ENCODE measurements at places on chromosomes 3 and 15.

GRCh38 chr3:72830452-72831223 lies 17.6 kb downstream of the SHQ1 start:
- DNase-seq, result no peak

- no peak for DNase-seq
Observed at GRCh38 chr15:94263341-94264273, 32.2 kb downstream of the MCTP2 start.

DNA sequence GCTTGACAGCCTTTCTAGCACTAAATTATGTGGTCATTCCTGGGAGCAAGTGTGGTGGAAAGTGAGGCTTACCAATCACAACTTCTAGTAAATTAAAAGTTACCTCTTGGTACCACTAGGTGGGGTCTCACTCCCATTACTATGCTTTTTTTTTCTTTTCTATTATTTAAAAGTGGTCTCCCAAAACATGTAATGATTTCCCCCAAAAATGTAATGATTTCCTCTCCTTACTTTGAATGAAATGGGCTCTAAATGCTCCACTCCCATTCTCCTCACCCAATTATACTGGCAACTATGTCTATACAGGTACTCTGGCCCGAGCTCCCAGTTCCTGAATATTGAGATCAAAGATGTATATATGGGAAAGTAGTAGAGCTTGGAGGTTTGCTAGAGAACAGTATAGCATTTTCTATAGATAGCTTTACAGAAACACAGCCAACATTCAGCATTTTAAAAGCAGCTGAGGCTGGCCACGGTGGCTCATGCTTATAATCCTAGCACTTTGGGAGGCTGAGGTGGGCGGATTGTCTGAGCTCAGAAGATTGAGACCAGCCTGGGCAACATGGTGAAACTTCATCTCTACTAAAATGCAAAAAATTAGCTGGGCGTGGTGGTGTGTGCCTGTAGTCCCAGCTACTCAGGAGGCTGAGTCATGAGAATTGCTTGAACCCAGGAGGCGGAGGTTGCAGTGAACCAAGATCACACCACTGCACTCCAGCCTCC lies 70.9 kb downstream of the DCUN1D1 start:
- DNase-seq, result no peak

- no peak for DNase-seq
Observed at GRCh38 chr3:3177861-3178497, 1.5 kb downstream of the CRBN start.

- no peak for DNase-seq
Observed at GRCh38 chr15:97984157-97984556, 23.7 kb downstream of the ARRDC4 start.

DNA sequence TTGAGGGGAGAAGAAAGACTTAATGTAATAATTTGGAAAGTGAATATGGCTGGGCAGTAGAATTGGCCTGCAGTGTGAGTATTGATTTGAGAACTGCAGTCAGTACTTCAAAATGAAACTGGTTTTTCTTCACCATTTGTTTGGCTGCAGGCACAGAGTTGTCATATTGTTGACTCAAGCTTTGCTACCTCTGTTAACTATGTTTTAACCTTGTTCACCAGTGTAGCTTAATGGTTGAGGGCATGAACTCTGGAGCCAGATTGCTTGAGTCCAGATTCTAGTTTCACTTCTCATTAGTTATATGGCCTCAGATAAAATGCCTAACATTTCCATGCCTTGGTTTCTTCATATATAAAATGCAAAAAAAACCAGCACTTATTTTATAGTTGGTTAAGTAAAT lies 64.1 kb downstream of the CFAP44 start:
- no peak for DNase-seq

GRCh38 chr3:139124197-139124596 lies 79.5 kb upstream of the PRR23C start:
- no peak for DNase-seq

DNA sequence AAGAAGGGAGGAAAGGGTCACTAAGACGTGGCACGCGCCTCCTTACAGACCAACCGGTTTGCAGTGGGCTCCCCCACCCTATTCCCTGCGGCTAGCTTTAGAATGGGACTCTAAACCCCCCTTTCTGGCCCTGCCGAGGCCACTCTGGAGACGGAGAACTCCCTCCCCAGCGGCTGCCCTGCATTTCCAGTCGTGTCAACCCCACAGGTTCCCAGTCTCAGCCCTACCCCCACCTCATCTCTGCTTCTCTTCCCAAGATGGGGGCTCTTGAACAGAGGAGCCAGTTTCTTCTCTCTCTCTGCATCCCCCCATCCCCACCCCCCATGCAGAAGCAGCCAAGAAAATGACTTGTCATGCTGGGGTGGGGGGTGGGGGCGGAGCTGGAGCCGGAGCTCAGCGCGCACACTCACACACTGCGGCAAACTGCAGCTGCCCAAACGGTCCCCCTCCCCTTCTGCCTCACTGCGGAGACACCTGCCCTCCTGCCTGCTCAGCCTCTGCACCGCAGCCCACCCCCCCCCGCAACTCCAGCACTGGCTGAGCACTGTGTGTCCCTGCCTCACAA lies 871 bp downstream of the MAP1A start:
- DNase-seq, result no peak

- no peak for DNase-seq
Observed at GRCh38 chr3:4748127-4748526, 231.1 kb upstream of the BHLHE40 start.

- DNase-seq, result no peak
Observed at GRCh38 chr3:69452295-69452694, 66.4 kb upstream of the FRMD4B start.

DNA sequence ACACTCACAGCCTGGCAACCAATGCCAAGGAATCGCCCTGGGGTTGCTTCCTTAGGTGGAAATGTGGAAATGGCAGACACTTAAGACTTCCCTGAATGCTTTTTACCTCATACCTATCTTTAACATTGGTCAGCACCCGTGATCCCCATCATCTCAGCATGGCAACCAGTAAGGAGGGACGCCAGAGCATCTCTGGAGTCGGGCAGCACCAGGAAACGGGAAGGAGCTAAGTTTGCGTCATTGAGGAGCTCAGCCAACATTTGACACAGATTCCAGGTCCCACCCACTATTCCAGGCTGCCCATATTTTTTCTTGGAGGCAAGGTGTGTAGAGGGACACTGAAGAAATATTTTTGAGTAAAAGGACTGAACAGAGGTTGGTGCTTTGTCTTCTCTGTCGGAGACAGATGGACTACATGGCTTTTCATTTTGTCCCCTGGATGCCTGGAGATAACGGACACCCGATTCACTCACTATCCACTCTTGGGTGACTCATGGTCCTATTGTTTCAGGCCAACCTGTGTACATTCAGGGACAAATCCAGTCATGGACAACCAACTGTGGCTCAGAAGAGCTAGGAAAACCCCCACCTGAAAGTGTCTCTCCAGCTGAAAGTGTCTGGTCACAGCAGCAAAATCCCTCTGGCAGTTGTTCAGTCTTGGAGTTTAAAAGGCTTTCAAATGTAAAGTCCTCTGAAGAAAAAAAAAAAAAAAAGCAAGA lies 70.4 kb upstream of the OXTR start:
- DNase-seq, result no peak

- DNase-seq, result no peak
Observed at GRCh38 chr3:148833223-148833622, 5.6 kb downstream of the CPB1 start.

DNA sequence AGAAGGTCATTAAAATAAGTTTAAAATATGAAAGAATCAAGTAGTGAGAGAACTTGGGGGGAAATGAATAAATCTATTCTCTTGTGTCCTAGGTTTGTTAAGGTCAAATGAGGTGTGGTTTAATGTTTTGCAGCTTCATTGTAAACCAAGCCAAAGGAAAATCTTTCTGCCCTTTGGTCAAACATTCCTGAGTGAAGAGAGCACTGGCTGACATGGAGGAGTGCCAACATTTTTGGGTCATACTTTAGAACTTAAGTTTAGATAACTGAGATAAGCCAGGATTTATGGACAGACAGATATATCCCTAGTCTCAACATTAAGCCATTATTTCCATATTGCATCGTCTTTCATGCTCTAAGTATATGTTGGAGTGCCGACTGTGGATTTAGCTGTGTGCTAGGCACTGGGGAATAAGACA lies 66.4 kb downstream of the PTPRG start:
- no peak for DNase-seq

GRCh38 chr3:76826861-76827260 lies 213.0 kb upstream of the ROBO2 start:
- no peak for DNase-seq

DNA sequence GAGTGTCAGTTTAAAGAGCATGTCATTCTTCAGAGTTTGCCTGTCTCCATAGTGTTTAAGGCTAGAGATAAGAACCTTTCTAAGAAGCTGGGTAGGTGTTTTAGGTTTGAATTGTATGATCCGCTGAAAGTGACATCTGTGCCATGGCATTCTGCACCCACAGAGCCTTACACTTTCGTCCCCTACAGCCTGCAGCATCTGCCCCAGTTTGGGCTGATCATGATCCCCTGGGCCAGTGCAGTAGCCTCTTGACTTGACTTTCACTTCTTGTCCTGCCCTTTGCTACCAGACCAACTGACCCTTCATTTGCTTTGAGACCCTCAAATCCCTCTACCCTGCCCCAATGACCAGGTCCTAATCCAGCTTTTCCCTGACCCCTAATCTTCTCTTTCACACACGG lies 81.6 kb downstream of the SOX14 start:
- no peak for DNase-seq
